ENCODE measurements at places on chromosomes 2 and 18. TPM values are rescaled to one million over a fixed set of nuclear protein-coding genes. Genes with fewer than 3 reads are reported as not detected.

Gene KCNS3
- total RNA-seq, result 5.3 TPM

Gene VWC2L
- not detected for total RNA-seq

Gene SEPTIN10
- total RNA-seq, result 83.9 TPM

Gene M1AP
- total RNA-seq, result not detected

Gene MARCHF4
- 3.1 TPM for total RNA-seq

GRCh38 chr2:191636586-191636985, 41.4 kb upstream of the NABP1 start:
- no peak for DNase-seq

DNA sequence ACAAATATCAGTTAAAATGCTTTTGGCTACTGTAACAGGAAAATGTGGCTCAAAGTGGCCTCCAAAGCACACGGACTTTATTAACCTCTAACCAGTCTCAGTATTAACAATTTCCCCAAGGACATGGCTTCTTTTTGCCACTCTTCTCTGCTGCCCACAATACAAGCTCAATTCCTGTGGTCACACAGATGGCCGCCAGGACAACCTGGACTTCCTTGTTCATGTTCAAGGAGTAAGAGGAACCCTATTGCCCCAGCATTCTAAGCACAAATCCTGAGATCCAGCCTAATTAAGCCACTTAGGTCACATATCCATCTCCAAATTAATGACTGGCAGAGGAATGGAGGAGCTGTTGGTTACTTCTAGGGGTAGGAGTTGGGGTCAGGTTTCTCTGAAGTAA, 38.2 kb downstream of the AOX1 start:
- no peak for DNase-seq
